ENCODE measurements at places on chromosomes 1 and 21. TPM values are rescaled to one million over a fixed set of nuclear protein-coding genes. Genes with fewer than 3 reads are reported as not detected.

DNA sequence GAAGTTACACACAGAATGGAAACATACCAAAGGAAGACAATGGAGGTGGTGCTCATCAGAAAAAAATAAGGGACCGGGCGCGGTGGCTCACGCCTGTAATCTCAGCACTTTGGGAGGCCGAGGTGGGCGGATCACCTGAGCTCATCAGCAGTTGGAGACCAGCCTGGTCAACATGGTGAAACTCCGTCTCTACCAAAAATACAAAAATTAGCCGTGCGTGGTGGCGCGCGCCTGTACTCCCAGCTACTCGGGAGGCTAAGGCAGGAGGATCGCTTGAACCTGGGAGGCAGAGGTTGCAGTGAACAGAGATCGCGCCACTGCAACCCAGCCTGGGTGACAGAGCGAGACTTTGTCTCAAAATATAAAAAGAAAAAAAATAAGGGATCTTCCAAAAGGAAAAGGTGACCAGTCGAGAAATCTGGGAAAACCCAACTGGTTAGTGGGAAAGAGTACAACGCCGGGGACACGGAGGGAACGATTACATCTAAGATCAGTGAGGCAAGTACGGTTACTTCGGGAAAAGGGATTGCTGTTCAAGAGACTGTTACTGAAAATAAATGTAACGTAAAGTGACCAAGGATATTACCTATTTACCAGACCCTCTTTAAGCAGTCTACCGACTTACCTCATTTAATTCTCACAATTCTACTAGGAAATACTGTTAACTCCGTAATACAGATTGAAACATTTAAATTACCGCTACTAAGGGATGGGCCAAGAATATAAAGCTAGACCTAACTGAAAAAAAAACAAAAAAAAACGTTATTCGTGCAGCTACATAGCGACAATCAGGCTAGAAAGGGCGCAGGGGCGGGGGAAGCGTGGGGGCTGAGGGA lies 822 bp downstream of the CCT3 start:
- DNase-seq: peak; percentile 17

- DNase-seq: no peak
These were observed 110.5 kb downstream of the HHAT start for GRCh38 chr1:210438928-210439841.

Gene CYP4A11
- not detected for total RNA-seq

Gene C1orf35
- 14.6 TPM for total RNA-seq

Gene KRTAP10-12
- not detected for total RNA-seq

- no peak for DNase-seq
These were observed 152.2 kb downstream of the LIPI start for GRCh38 chr21:14058566-14058965.

DNA sequence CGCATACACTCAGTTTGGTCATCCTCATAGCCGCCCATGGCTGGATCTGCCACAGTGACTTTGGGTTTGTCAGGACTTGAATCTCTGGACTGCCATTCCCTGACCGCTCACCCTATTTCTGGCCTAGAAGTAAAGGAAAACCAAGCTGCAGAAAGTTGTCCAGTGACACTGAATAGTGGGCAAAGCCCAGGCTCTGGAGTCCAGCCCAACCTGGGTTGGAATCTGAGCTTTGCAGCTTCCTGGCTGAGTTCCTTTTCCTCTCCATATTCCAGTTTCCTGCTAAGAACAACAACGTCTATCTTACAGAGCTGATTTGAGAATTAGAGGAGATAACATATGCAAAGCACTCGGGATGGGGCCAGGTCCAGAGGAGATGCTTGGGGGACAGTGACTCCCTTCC lies 15.6 kb upstream of the EIF4G3 start:
- DNase-seq: no peak

- no peak for DNase-seq
These were observed 347.7 kb downstream of the TGFB2 start for GRCh38 chr1:218692808-218693207.

DNA sequence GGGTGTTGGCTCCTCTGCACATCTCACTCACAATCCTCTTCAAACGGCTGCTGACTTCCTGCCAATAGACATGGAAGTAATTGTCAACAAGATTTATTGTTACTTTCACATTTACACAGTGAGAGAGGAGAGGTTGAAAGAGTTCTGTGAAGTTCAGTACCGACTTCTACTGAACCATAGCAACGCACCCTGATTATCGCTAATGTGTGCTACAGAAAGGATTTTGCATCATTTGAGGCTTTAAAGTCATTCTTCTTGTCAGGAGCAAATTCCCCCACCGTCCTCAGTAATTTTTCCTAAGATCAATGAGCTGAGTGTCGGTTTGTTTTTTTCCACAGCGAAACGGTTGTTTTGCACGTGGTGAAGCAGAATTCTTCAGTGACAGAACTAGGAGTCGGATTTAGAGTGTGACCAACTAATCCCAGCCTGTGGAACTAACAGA lies 361.0 kb downstream of the ADGRL2 start:
- DNase-seq: no peak

- DNase-seq: peak; percentile 44
These were observed 41.1 kb upstream of the RUNX3 start for GRCh38 chr1:24970926-24971875.

GRCh38 chr1:80542231-80542630 lies 1258.5 kb upstream of the ADGRL2 start:
- no peak for DNase-seq

Measured in activated CD4-positive, alpha-beta T cell treated with anti-CD3 and anti-CD28 coated beads for 36 hours (primary cell).